ENCODE measurements at places on chromosomes 5 and 9.

DNA sequence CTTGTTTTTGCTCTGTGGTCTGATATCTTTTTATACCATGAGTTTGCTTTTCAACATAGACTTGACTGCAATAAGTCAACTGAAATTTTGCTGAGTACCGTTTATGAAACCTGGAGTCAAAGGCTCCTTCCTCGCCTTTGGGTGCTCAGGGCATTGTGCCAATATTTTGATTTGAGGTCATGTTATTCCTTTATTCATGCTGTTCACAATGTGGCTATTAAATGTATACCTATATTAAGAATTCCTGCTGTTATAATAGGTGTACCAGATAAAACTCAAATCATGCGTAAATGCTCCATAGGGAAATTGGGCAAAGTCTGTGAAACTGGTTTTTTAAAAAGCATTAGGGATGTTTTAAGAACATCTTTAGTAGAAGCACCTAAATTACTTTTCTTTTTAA lies 334.0 kb upstream of the NUDT12 start:
- H3K27me3 ChIP-seq: no peaks in the 10 kb centered on the region
- H3K27ac ChIP-seq: no peak overlapping the region
- peaks cover 3% of the 10 kb centered on the region for H3K4me1 ChIP-seq

DNA sequence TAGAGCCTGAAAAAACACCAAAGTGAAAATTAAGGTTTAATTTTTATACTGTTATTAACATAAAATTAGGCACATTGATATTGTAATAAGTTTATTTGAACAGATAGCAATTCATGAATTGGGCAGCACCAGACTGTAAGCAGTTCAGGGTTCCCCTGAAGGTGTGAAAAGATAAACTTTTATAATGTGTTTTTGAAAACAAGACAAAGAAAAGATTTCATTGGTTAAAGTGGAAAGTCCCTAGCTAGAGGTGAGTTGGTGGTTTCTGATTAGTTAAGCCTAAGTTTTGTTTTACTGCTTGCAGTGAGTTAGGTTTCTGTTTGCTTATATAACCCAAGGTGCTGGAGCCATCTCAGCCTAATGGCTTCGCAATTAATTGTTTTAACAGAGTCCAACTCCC lies 96.5 kb upstream of the RPS23 start:
- no peaks in the 10 kb centered on the region for H3K27me3 ChIP-seq
- H3K4me1 ChIP-seq: peaks cover 7% of the 10 kb centered on the region
- no peaks in the 10 kb centered on the region for H3K36me3 ChIP-seq
- H3K4me3 ChIP-seq: no peak overlapping the region

DNA sequence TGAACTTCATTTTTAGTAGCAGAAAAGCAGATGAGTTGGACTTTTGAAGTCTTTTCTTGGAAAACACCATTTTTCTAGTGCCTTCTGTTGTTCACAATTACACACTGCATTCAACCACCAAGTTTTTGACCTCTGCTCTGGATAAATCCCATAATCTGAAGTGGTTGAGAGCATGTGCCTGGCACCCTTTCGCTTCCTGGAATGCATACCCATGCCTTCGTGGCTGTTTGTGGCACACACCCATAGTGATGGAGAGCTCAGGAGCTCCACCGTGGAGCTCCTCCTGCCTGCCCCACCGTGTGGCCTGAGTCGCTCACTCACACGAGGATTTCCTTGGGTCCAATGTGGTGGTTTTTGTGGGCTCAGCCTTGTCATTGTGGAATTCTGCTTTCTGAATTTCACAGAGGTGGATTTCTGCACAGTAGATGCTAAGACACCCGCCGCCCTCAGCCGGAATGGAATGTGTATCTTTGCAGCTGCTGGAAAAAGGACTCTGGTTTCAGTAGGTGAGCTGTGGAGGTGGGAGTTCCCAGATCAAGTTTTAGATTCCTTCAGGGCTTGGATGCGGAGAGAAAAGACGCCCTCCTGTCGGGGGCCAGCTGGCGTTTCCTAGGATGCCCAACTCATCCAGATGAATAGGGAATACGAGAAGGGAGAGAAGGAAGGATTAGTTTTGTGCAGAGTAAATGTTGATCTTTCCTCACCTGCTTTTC lies 500.4 kb downstream of the IRX1 start:
- H3K36me3 ChIP-seq: no peaks in the 10 kb centered on the region
- H3K27me3 ChIP-seq: no peaks in the 10 kb centered on the region
- H3K4me1 ChIP-seq: no peaks in the 10 kb centered on the region
- no peak overlapping the region for H3K27ac ChIP-seq
- no peak overlapping the region for H3K4me3 ChIP-seq

DNA sequence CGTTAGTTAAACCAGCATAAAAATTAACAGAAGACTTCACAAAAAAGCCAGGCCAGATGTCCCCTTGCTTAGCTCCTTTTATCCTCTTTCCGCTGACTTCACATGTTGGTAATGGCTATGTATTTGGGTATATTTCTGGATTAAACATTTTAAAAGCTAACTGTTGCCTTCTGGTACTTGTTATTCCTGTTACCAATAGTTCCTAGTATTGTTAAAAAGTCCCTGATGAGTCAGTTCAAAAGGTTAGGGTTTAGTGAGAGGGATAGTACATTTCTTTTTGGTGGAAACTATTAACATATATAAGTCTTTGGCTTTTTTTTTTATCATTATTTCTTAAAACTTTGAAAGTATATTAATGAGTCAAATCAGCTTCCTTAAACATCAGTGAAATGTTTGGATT lies 103.2 kb upstream of the ELL2 start:
- H3K27ac ChIP-seq: no peak overlapping the region
- H3K27me3 ChIP-seq: no peaks in the 10 kb centered on the region
- no peak for DNase-seq
- peaks cover 29% of the 10 kb centered on the region for H3K4me1 ChIP-seq
- H3K4me3 ChIP-seq: no peak overlapping the region

DNA sequence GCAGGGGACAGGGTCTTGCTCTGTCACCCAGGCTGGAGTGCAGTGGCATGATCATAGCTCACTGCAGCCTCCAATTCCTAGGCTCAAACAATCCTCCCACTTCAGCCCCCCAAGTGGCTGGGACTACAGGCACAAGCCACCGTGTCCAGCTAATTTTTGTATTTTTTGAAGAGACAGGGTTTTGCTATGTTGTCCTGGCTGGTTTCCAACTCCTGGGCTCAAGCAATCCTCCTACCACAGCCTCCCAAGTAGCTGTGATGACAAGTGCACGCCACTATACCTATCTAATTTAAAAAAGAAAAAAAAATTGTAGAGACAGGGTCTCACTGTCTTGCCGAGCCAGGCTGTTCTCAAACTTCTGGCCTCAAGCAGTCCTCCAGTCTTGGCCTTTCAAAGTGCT lies 31.6 kb upstream of the LECT2 start:
- no peaks in the 10 kb centered on the region for H3K36me3 ChIP-seq
- no peaks in the 10 kb centered on the region for H3K27me3 ChIP-seq
- no peak overlapping the region for H3K4me3 ChIP-seq
- H3K27ac ChIP-seq: peak overlapping the region; percentile 69

Measured in SK-N-SH (cell line).